ENCODE measurements at places on chromosomes 6 and 20.

DNA sequence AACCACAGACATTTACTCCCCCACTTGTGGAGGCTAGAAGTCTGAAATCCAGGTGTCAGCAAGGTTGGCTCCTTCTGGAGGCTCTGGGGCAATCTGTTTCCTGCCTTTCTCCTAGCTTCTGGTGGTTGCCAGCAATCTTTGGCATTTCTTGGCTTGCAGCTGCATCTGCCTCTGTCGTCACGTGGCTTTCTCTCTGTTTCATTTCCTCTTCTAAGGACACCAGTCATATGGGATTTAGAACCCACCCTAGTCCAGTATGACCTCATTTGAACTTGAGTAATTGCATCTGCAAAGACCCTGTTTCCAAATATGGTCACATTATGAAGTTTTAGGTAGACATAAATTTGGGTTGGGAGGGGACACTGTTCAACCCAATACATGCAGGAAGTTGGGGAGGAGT, 56.2 kb upstream of the EPB41L1 start:
- DNase-seq = no peak

- DNase-seq = no peak
Measured at GRCh38 chr6:12785301-12785700, 68.7 kb downstream of the PHACTR1 start.

- no peak for DNase-seq
Measured at GRCh38 chr6:8990075-8990474, 554.7 kb upstream of the SLC35B3 start.

GRCh38 chr20:549722-550496, 6.3 kb upstream of the CSNK2A1 start:
- DNase-seq = no peak

- no peak for DNase-seq
Measured at GRCh38 chr6:24536466-24536865, 41.7 kb downstream of the ALDH5A1 start.

DNA sequence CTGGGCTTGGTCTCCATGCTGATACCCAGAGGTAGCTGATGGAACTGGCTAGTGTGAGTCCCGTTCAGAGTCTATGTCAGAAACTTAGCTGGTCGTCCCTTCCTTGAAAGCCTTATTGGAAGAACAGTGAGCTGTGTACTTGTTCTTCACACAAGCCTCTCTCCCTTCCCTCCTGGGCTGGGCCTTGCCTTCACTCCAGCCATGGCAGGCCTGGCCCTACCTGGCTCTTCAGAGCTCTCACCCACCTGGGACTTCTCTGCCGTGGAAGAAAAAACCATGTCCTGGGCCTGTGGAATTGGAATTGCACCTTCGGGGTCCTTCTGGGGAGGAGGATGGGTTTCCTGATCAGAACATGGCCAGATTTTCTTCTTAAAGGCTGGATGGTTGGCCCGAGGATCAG, 20.3 kb upstream of the ZNF831 start:
- no peak for DNase-seq

Measured in stimulated activated CD4-positive, alpha-beta T cell treated with anti-CD3 and anti-CD28 coated beads, Interleukin-15, amount 100 ng/mL, for 1 hour (primary cell).